SIG-M5 (cell line): ENCODE measurements at places on chromosomes 1 and 21.

- DNase-seq: no peak
Observed at GRCh38 chr1:202122639-202123335, at the start of gene GPR37L1. Gene GPR37L1, plus strand, starts transcription at chr1:202122917. Its CDS starts 47 bp downstream, at chr1:202122964.

DNA sequence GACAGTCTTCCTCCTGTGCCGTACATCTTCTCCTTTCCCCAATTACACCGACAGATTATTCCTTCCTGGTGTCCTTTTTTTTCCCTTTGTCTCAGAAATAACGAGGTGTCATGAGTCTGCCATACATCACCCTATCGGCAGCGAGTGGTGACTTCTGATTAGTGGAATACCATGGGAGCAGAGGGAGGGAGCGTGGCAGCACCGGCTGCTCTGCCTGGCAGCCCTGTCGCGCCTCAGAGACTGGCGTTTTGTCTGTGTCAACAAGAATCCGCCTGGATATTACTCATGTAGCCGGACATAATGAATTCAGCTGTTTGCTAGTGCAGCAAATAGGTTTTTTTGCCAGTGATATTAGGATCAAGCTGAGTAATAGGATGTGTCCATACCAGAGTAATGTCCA is 51.8 kb downstream of the UTP25 start:
- DNase-seq: no peak

DNA sequence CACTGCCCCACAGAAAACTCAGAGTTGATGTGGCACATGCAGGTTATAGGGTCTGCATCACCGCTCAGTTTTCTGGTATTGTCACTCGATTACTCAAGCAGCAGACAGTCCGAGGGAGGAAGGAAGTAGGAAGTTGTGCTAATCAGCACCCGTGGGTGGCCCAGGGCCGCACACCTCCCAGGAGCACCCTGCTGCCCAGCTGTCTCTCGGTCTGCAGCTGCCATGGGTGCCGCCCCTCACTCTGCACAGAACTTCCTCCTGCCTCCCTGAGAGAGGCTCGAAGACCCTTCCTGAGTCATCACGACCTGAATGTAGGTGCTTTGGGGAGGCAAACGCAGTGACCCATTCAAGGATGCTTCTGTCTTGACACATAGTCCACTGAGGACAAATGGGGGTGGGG is 4.2 kb upstream of the TFF3 start:
- DNase-seq: no peak

DNA sequence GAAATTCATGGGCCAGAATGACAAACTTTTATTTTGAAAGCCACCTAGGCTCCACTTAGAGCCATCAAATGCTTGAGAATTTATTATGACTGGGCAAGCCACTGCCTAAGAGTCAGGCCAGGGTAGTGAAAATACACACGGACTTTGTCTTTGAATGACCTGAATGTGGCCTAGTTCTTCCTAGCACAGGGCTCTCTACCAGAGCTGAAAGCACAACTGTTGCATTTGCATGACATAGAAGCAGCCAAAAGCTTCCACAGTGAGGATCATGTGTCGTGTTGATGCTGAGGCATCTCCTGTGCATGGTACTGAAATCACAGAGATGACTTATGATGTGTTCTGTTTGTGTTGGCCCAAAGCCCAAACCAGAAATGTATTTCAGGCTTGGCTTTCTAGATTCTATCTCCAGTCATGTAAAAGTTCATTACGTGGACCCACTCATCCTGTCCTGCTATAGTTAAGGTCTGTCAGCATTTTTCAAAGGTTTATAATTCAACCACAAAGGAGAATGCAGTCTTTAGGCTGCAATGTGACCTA is 164.0 kb upstream of the UBE2U start:
- no peak for DNase-seq

DNA sequence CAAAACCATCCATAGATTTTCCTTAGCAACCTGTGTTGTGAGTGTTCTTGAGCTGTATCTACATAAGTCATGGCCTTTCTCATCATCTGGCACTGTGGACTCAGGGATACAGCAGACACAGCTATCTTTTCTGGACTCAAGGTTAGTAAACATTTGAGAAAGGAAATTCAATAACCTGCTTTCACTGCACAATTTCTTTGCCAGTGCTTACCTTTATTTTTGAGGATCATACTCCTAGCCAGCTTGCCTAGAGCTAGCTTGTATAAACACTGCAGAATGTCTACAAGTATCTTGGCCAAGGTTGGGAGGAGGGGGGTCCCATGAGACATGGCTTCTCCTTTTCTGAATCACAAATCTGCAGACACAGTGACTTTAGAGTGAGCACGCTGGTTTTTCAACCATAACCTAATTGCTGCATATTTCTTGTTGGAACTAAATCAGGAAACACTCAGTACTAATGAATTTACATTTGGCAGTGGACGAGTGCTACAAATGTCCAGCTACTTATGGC is 27.2 kb downstream of the ADAMTS5 start:
- DNase-seq: no peak
